Kasumi-1 (cell line): ENCODE measurements at places on chromosomes 7 and 10.

DNA sequence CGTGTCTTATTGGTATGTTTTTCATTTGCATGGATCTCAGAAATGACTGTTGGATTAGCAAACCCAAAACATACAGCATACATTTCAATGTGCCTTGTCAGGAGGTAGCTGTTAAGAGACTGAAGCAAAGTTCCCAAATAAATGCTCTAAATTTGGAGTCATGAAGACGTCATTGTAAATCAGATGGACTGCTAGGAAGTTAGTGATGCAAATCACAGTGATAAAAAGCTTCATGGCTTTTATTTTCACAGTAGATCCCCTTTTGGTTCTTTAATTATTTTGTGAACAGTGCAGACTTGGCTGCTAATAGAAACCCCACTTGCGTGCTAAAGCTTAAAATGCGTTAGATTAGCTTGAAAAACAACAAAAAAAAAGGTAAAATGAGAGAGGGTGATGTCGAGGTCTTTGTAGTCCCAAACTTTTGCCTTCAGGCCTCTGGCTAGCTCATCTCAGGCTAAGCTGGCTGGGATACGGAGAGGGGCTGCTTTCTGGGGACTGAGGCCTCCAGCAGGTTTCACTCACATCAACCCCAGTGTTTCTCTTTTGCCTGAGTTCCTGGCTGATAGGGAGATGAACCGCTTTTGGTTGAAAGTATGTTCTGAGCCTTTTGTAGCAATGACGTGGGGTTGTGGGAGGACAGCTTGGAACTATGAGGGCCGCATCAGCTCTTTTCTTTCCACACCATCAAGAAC, 107.1 kb upstream of the CDCA7L start:
- no peak for DNase-seq

GRCh38 chr7:2242541-2243429, 759 bp downstream of the NUDT1 start:
- DNase-seq = peak; percentile 35

DNA sequence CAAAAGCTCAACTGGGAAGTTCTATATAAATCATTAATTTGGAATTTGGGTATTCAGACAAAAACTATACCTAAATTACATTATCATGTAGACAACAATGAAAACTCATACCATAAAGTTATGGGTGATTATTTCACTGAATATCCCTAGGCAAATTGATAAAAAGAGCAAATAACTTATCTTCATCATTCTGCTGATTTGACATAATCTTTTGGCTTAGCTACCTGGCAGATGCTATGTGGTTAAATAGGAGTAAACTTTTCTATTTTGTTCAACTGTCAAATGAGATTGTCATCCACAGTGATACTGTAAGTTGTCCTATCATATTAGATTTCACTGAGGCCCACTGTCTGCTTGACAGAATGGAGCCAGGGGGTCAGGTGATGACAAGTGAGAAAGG, 148.9 kb upstream of the FEZF1 start:
- no peak for DNase-seq

DNA sequence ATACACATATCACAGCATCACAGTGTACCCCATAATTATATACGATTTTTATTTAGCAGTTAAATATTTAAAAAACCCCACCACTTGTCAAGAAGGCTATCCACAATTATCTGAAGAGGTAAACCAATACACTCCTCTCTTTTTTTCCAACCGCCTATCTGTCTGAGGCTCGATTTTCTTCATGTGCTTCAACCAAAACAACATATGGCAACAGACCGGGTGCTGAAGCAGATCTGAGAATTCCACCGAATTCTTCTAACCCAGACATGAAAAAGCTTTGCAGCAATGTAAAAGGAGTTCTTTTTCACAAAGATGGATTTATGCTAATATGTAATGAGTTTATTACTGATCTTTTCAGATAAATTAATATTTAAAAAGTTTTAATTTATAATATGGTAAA, 132.4 kb upstream of the RHEB start:
- no peak for DNase-seq

DNA sequence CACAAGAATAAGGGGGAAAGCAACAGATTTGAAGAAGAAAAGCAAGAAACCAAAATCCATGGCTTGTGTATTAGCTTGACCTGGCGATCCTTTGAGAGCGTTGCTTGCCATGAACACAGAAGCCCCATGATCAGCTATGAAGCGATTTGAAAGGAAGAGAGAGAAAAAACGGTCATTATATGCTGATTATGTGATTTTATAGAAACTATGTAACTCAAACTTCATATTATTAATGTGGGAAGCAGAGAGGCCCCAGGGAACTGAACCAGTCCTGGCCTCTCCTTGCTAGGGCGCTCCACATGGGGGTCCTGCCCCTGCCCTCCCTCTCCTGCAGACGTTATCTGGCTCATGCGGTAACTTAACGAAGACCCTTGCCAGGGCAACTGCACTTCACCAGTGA, 306.1 kb upstream of the ADARB2 start:
- no peak for DNase-seq

DNA sequence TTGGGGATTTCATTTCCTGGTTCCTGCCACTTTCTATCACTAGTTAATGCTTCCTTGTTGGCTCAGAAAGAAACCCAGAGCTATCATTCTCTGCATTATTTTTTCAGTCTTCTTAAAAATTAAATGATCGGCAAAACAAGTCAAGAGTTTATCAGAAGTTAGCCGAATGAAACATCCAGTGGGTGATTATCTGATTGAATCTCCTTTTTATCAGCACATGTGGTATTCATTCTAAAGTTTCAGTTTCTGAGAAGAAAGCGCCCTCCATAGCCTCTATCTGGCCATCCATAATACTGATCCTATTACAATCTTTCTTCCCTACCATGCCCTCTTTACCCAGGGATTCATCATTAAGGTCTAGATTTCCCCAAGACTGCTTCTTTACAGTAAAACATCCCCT, 71.8 kb downstream of the OSBPL3 start:
- DNase-seq = no peak

DNA sequence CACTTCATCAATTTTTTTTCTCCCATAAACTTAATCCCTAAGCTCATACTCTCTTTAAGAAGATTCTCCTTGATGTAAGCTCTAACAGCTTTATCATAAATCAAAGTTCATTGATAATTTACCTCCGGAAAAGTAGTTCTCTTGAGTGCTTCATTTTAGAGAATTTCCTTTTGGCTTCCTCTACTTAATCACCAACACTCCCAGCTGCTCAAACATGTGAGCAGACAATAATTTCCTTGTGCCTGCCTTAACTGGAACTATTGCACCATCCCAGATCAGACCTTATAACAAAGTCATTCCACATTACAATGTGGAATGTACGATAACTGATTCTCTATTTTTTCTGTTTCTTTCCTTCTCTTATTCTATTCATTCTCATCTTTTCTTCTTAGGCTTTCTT, 5.9 kb downstream of the FEZF1 start:
- no peak for DNase-seq

GRCh38 chr7:30817371-30817767, 46.2 kb downstream of the MINDY4 start:
- no peak for DNase-seq

DNA sequence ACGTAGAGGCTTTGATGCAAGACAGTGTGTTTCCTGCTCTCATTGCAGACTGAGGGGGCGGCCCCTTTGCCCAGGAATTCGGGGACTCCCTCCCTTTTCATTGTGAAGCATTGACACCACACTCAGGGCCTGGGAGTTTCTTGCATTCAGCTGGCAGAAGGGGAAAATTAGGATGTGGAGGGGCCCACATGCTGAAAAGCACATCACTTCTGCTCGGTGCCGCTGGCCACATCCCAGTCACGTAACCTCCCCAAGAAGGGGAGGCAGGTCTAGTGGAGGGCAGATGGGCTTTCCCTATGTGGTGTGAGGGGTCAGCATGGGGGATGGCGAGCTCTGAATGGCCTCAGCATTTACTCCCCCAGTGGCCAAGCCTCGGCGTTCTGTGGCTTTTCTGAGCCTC, 47.9 kb downstream of the ADCY1 start:
- no peak for DNase-seq

GRCh38 chr10:104750291-104750690, 109.2 kb downstream of the SORCS3 start:
- DNase-seq = no peak

GRCh38 chr10:88608052-88608732, 21.6 kb downstream of the LIPJ start:
- no peak for DNase-seq

- DNase-seq = no peak
Observed at GRCh38 chr10:34249634-34250033, 565.5 kb downstream of the PARD3 start.

GRCh38 chr7:4845740-4846142, 16.1 kb downstream of the PAPOLB start:
- DNase-seq = peak; percentile 13

DNA sequence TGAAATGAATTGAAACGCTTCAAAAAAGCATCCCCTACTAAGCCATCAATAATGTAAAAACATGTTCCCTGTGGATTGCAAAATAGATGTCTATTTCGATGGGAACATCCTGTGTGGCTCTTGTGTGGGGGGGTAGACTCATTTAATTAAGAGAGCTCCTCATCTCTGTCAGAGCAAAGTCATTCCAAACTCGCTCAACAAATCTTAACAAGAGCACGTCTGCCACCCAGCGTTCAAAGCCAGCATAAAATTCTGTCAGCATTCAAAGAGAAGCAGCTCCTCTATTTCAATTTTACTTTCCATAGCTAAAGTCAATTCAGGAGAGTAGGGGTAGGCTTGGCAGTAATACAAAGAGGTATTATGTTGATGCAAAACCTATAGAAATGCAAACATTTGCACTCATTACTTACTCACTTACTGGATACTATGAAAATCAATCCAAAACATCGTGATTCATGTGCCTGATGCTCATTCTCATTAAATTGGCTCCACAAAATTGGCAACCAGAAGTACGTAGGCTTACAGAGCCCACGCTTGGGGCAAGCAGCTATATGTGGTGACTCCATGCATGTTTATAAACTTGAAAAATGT, 114.9 kb downstream of the IPMK start:
- DNase-seq = peak; percentile 49

DNA sequence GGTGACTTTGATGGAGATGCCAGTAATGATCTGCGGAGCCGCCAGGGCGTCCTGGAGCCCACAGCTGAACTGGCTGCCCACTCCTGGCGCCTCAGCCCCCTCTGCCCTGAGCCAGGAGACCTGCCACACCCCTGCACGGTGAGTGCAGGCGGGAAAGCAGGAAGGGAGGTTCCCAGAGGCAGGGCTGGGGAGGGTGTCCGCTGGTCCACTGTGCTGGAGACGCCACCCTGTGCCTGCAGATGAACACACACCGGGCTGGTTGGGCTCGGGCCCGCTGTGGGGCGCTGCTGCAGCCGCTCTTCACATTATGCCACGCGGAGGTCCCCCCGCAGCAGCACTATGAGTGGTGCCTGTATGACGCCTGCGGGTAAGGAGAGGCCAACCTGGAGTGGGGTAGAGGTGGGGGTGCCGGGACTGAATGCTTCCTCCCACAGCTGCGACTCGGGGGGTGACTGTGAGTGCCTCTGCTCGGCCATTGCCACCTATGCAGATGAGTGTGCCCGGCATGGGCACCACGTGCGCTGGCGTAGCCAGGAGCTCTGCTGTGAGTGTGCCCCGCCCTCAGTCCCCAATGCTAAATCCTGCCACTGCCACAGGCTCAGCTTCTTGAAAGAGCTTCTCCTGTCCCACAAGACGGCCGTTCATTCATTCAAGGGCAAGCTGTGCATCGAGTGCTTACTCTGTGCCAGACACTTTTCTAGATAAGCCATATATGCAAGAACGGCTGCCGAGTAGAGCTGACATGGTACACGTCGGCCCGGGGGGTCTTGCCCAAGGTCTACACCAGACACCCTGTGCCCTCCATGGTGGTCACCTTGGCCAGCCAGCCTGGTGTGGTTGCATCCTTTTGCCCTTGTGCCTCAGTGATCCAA, 14.3 kb upstream of the ZNF467 start:
- DNase-seq = peak; percentile 70

DNA sequence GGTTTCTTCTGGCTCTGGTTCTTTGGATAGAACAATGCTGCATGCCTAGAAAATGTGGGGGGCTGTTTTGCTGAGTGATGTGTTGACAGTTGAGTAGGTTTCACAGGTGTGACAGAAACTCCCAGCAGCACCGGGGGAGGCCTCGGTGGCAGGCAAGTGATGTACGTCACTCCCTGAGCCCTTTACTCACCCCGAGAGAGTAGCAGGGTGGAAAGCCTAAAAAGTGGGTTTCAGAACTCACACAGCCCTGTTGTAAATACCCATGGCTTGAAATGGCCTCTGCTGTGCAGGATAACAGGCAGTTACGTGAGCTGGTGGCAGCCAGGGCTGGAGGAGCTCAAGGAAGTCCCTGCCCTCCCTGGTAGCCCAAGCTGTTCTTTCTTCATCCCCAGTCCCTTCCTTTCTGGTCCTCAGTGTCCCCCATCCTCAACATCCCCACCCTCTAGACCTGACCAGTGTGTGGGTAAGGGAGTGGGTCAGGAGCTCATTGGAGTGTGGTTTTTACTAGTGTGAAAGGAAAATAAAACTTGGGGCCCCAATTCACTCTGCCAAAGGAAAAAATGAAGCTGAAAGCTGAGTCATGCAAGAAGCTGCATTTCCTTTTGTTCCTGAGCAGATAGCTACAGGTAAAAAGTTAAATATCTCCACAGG, 258.1 kb downstream of the STK31 start:
- no peak for DNase-seq

DNA sequence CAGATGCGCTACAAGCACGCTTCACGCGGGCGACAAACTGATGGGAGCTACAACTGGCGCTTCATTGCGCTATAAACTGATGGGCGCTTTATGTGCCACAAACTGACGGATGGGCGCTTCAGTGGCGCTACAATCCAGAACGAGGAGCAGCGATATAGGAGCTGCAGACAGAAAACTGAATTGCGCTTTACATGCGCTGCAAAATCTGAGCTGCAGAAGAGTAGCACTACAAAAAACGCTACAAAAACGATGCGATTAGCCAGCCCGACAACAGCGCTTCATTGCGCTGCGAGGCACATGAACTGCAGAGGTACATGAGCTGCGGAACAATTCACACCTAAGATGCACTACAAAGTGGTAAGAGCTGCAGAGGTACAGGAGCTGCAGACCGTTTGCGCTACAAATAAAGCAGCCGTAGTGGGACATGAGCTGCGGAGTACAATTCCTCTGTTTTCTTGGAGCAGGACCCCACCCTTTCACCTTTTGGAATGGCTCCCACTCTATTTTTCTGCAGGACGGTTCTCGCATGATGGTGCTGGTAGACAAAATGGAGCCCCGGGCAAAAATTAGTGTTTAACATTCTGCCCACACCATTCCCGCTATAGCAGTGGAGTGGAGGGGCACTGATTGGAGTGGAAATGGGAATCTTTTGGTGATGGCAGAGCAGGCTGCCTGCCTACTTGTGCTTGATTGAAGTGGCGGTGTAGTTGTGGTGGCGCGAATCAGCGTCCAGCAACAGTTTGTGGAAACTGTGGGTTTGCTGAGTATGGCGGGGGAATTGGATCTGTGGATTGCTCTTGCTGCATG, 1.2 kb upstream of the SGCE start:
- no peak for DNase-seq

DNA sequence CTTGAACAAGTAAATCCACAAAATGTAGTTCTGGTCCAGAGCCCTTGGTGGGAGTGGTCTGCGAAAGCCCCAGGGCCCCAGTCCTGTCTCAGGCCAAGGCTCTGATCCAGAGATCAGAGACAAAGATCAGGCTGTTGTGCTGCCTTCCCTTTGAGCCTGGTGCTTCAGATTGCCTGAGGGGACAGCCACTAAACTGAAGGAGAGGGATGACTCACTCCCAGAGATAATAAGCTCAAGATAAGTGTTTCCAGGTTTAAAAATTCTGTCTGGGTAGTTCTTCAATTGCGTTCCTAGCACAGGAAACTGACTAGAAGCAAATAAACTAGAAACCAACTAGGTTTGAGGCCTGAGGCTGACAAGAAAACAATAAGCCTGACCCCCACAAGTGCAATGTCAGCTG, 190.2 kb downstream of the RAMP3 start:
- DNase-seq = no peak

GRCh38 chr10:48924988-48925387, 14.7 kb downstream of the LRRC18 start:
- DNase-seq = no peak
